Inflammatory macrophage (primary cell): ENCODE measurements at places on chromosomes 5 and 9.

GRCh38 chr5:665541-665955, 27.6 kb downstream of the TPPP start:
- no peak for DNase-seq

DNA sequence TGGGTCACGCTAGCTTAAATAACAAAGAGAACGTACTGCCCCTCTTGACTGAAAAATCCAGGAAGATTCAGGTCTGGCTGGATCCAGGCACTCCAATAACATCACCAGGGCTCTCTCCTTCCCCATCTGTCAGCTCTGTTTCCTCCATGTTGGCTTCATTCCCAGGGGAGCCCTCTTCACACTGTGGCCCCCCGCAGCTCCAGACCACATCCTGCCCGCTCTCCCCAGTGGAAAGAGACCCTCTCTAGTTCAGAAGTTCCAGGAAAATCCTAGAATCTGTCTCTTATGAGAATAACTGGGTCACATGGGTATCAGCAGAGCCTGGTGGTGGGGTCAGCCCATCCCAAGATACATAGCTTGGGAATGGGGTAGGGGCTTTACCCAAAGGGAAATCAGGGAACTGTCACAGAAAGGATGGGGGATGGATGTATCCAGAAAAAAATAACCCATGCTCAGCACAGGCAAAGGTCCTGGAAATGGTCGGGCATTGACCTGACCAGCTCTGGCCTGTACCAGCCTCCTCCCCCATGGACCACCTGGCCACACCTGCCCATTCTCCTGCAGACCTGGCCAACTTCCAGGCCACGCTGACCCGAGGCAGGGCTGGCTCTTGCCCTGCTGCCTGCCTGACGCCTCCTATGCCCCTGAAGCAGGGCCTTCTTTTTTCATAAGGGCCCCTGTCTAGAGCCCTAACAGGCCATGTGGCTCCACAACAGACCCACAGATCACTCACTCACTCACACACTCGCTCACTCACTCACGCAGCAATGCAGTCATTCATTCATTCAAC, 65.9 kb downstream of the COL23A1 start:
- DNase-seq, result no peak

DNA sequence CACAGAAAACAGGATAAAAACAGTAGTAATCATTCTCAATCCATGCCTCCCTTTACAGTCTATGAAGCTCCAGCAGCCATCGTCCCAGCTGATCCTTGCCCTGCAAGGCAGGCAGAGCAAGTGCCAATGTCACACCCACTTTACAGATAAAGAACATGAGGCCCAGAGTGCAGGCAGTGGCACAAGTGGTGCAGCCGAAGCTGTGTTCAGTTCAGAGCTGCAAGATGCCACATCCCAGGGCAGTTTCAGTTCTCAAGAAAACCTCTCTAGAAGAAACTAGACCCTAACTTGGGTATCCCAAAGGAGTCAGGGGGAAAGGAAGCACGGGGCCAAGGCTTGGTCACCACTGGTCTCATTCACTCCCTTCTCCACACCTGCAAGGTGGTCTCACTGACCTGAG, 34.6 kb upstream of the CPLX2 start:
- no peak for DNase-seq

DNA sequence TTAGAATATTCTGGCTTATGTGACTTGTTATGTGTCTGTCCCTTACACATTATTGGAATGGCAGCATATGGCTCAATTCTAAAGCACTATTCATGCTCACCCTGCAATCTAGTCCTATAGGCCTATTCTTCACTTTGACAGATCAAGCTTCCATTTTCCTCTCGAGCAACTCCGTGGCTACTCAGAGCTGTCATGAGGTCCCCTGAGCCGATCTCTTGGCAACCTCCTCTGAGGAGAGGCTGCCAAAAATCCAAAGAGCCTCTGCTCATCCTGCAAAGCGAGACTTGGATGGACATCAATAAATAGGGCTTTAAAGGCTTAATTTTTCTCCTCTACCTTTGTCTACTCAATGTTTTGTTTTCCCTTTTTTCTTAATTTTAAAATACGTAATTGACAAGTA, 163.8 kb downstream of the GABRB2 start:
- no peak for DNase-seq

- no peak for DNase-seq
Observed at GRCh38 chr9:15744196-15744595, 191.4 kb downstream of the CCDC171 start.

DNA sequence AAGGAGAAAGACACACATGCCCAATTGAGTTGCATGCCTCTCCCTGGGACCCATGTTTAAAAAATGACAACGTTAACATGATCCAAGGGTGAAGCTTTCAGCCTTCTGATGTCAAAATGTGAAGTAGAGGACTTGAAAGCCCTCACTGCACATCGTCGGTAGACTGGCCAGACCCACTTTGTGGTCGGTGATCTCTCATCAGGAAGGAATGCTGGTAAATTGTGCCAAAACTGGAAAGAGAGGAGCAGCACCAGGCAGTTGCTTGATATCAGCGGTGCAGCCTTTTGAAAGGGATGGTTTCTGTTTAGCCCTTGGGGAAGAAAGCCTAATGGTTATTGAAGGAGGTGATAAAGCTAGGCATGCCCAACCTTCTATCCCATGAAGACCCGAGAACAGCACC, 125.3 kb upstream of the MARCHF11 start:
- no peak for DNase-seq

DNA sequence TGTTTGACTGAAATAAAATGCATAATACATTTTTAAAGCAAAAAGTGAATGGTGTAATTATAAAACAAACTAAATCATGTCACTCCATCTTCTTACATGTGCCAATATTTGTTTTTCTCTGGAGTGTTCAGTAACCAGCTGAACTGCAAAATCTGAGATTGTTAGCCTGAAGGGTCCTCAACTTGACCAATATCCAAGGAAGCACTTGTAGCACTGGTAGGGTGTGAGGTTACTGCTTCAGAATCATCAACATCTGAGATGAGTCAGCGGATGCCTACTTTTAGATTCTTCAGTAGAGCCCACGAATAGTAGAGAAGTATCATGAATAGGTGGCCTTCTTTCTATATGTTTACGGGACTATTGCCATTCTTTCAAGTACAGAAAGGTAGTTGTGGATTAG, 226.7 kb downstream of the TLE4 start:
- DNase-seq, result no peak
